Colonic mucosa (tissue), 4 donors: ENCODE measurements at places on chromosomes 7 and 10.

DNA sequence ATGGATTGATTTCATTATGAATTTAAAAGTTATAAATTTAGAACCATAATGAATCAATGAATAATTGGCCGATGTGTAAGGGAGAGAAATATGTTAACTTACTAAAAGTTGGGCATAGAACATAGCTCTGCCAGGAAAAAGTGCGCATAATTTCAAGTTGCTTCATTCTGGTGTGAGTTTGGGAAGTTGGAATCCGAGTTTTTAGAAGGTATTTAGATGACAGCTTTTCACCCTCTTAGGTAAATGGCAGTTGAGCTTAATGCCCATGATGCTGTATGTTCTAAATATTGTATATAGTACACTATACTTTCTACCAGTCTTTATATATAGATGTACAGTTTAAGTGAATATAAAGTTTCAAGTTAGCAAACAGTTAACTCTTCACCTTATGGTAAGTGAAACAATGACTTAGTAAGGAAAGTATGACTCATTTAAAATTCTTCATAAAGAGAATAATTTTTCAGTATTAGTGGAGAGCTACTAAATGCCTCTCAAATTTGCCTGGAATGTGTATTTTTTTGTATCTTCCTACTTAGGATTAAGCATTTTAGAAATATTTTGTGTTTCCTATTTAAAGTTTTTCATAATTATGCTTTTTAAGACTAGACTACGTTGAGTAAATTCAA, 1.6 kb downstream of the C1GALT1 start:
- H3K4me3 ChIP-seq: peak overlapping the region; percentile 84
- no peaks in the 10 kb centered on the region for H3K36me3 ChIP-seq

DNA sequence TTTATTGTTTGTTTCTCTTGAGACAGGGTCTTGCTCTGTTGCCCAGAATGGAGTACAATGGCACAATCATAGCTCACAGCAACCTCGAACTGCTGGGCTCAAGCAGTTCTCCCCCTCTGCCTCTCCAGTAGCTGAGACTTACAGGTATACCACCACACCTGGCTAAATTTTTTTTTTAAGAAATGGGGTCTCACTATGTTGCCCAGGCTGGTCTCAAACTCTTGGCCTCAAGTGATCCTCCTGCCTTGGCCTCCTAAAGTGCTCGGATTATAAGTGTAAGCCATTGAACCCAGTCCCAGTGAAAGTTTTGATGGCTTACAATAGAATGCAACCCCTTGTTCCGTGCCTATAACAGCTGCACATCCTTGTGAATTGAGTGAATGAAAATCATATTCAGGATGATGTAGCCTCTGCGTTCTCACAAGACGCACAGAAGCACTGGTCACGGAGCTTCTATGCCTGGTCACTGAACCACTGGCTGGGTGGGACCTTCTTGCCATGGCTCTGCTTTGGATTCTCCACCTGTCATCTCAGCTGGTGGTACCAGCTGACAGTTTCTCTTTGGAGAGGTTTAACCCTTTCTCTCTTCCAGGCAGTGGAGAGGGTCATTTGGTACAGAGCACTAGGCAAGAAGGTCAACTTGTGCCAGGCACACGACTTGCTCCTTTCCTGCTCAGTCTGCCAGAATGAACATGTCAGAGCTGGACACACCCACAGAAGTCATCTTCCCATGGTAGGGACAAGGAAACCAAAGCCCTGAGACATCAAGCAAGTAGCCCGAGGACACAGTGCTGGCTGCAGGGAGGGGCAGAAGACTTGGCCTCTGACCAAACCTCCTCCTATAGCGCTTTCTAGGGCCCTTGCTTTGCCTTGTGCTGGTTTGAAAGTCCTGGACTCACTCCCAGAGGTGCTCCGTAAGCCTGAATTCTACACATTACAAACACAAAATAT, 89.6 kb downstream of the ATXN7L1 start:
- no peak overlapping the region for H3K4me3 ChIP-seq
- no peaks in the 10 kb centered on the region for H3K4me1 ChIP-seq
- no peak overlapping the region for H3K27ac ChIP-seq
- DNase-seq: peak; percentile 49
- no peaks in the 10 kb centered on the region for H3K27me3 ChIP-seq

DNA sequence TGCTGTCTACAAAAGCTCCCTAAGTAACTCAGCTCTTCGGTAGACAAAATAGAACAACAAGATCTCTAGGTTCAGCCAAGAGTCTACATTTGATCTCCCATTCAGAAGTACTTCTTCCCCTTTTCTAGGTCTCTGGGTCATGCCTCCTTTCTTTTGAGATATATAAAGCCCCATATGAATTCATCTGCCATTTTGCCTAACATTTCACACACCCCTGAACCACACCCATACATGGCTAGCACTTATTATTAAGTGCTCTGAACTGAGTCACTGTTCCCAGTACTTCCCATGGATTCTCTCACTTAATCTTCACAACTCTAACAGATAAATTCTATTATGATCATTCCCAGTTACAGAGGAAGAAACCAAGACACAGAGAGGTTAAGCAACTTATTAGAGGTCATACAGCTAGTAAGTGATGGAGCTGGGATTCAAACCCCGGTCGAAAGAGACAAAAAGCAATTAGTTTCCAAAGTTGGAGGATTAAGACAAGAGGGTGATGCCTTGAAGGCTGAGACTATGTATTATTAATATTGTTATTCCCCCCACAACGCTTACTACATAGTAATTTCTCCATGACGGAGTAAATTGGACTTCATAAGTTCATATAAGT, 17.3 kb downstream of the MYOF start:
- H3K36me3 ChIP-seq: no peaks in the 10 kb centered on the region
- no peak overlapping the region for H3K4me3 ChIP-seq
- peaks cover 7% of the 10 kb centered on the region for H3K4me1 ChIP-seq

GRCh38 chr10:21039721-21040120, 142.6 kb upstream of the NEBL start:
- no peaks in the 10 kb centered on the region for H3K36me3 ChIP-seq
- no peaks in the 10 kb centered on the region for H3K4me1 ChIP-seq
- H3K4me3 ChIP-seq: no peak overlapping the region
- DNase-seq: no peak
- H3K27me3 ChIP-seq: no peaks in the 10 kb centered on the region
- no peak overlapping the region for H3K27ac ChIP-seq

DNA sequence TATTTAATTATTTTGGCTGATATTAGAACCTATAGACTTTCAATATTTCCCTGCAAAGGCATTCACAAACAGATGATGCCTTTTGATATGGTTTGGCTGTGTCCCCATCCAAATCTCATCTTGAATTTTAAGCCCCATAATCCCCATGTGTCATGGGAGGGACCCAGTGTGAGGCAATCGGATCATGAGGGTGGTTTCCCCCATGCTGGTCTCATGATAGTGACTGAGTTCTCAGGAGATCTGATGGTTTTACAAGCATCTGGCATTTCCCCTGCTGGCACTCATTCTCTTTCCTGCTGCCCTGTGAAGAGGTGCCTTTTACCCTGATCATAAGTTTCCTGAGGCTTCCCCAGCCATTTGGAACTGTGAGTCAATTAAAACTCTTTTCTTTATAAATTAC, 9.3 kb upstream of the PNLIPRP3 start:
- no peak overlapping the region for H3K4me3 ChIP-seq
- H3K4me1 ChIP-seq: no peaks in the 10 kb centered on the region
- no peaks in the 10 kb centered on the region for H3K36me3 ChIP-seq
- no peaks in the 10 kb centered on the region for H3K27me3 ChIP-seq
- DNase-seq: no peak

GRCh38 chr7:128304212-128304611, 39.5 kb downstream of the RBM28 start:
- no peak overlapping the region for H3K4me3 ChIP-seq
- H3K27ac ChIP-seq: no peak overlapping the region
- peaks cover 4% of the 10 kb centered on the region for H3K36me3 ChIP-seq
- H3K4me1 ChIP-seq: no peaks in the 10 kb centered on the region
- DNase-seq: no peak
- H3K27me3 ChIP-seq: no peaks in the 10 kb centered on the region
